ENCODE measurements at places on chromosomes 6 and 20. TPM values are rescaled to one million over a fixed set of nuclear protein-coding genes. Genes with fewer than 3 reads are reported as not detected.

The OR11A1 gene
- not detected for total RNA-seq

The HM13 gene
- total RNA-seq, result 188 TPM

The VNN1 gene
- total RNA-seq, result 0.24 TPM

The DEFB119 gene
- not detected for total RNA-seq

- no peaks in the 10 kb centered on the region for H3K36me3 ChIP-seq
- H3K27me3 ChIP-seq, result no peaks in the 10 kb centered on the region
- DNase-seq, result no peak
- H3K27ac ChIP-seq, result peak overlapping the region; percentile 4
- peaks cover 19% of the 10 kb centered on the region for H3K4me1 ChIP-seq
- no peak overlapping the region for H3K4me3 ChIP-seq
Measured at GRCh38 chr6:157761331-157761921, 61.6 kb upstream of the SNX9 start.

GRCh38 chr6:131586543-131586942 lies 13.5 kb downstream of the ARG1 start:
- no peak for DNase-seq
- H3K36me3 ChIP-seq, result peaks cover 65% of the 10 kb centered on the region
- H3K4me1 ChIP-seq, result no peaks in the 10 kb centered on the region
- no peak overlapping the region for H3K27ac ChIP-seq
- H3K4me3 ChIP-seq, result no peak overlapping the region

DNA sequence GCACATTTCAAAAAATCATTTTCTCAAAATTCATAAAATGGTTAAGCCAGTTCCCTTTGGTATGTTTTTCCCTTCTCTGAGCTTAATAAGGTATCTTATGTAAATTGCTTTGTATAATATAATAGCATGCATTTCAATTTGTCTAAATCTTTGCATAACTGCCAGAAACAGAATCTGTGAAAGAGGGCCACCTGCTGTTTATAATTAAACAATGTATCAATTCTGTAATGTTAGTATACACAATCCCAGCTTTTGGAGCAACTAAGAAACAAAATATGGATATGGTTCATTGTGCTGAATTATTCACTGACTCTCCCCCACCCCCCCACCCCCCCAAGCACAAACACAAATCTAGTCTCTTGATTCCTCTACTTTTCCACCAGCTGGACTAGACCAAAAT lies 54.8 kb downstream of the GPX5 start:
- DNase-seq, result no peak
- no peaks in the 10 kb centered on the region for H3K4me1 ChIP-seq
- no peaks in the 10 kb centered on the region for H3K27me3 ChIP-seq
- H3K27ac ChIP-seq, result no peak overlapping the region
- no peak overlapping the region for H3K4me3 ChIP-seq

GRCh38 chr20:48191200-48191599 lies 405.9 kb upstream of the SULF2 start:
- no peak overlapping the region for H3K27ac ChIP-seq
- no peak overlapping the region for H3K4me3 ChIP-seq
- no peaks in the 10 kb centered on the region for H3K4me1 ChIP-seq
- H3K27me3 ChIP-seq, result no peaks in the 10 kb centered on the region

GRCh38 chr20:60000271-60001042 lies 42.2 kb downstream of the CDH26 start:
- H3K27ac ChIP-seq, result no peak overlapping the region
- no peaks in the 10 kb centered on the region for H3K4me1 ChIP-seq
- no peaks in the 10 kb centered on the region for H3K27me3 ChIP-seq

GRCh38 chr6:73962884-73963283 lies 266.9 kb downstream of the CD109 start:
- H3K36me3 ChIP-seq, result no peaks in the 10 kb centered on the region
- H3K27ac ChIP-seq, result no peak overlapping the region
- no peak overlapping the region for H3K4me3 ChIP-seq
- no peaks in the 10 kb centered on the region for H3K27me3 ChIP-seq

DNA sequence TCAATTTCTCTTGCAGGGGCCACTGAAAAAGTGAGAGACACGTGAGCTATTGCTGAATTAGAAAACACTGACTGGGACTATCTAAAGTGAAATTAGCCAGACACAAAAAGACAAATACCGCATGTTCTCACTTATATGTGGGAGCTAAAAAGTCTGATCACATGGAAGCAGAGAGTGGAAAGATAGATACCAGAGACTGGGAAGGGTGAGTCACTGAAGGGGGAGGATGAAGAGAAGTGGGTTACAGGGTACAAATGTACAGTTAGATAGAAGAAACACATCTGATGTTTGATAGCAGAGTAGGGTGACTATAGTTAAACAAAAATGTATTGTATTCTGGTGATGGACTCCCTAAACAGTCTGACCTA lies 13.4 kb downstream of the CST3 start:
- no peaks in the 10 kb centered on the region for H3K36me3 ChIP-seq
- no peaks in the 10 kb centered on the region for H3K4me1 ChIP-seq
- H3K27me3 ChIP-seq, result no peaks in the 10 kb centered on the region
- no peak for DNase-seq
- H3K4me3 ChIP-seq, result no peak overlapping the region

DNA sequence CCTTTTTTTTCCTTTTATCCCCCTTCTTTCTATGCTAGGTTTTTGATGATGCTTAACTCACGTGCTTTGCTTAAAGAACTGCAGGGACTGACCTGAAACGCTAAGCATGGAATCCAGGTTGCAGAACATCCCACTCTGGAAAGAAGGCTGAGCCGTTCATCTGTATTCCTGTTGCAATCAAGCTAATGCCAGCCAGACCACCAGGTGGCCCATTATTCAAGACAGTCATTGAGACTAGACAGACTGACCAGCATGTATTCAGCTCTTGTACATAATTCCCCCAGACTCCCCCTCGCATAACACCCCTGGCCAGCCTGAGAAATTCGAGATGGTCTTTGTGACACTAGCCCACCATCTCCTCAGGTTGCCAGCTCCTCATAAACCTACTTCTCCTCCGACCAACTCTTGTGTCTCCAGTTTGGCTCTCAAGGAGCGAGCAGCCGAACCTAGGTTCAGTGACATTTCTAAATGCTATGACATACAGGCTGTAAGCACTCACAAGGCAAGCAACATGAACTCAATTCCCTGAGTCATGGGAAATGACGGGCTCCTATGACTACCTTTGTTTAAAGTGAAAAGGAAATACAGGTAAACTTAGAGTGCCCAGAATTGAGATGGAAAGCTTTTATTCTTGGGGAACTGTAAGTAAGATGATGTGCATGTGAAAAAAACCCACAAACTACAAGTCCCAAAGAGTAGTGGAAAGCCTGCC lies 309.3 kb upstream of the CDYL start:
- H3K36me3 ChIP-seq, result no peaks in the 10 kb centered on the region
- no peak overlapping the region for H3K27ac ChIP-seq
- H3K4me1 ChIP-seq, result no peaks in the 10 kb centered on the region
- no peak for DNase-seq

DNA sequence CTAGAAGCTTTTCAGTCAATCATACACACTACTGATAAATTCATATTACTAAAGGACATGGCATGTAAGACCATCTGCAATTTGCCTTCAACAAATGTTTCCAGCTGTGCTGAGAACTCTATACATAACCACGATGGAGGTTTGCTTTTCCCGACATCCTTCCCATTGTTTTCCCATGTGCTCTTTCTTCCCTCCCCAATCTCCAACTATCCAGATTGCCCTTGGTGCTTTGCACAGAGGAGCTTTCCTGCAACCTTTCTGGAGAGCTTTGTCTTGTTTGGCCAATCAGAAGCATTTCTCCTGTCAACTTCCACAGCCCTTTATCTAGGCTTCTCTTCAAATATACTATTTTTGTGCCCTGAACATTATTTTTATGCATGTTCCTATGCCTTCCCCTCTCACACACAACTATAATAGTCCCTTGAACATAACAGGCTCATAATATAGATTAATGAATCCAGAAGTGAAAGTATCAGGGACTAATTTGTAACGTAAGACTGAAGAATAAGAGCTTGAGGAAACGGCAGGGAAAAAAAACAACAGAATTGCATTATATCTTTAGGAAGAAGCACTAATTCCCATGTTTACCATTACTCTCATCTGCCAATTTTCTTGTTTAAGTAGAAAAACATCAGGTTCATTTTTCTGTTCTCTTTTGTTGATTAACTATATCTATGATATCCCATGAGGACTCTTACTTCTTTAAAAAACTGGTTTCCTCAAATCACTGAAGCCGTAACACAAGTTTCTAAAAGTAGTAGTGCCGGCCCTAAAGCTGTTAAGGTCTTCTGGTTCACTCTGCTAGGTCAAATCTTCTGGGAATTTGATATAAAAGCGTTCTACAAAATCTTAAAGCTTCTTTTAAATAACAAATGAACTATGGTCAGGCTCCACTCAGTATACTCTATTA lies 20.1 kb downstream of the SMLR1 start:
- H3K27me3 ChIP-seq, result no peaks in the 10 kb centered on the region
- no peak overlapping the region for H3K27ac ChIP-seq
- no peaks in the 10 kb centered on the region for H3K4me1 ChIP-seq
- no peak for DNase-seq
- no peak overlapping the region for H3K4me3 ChIP-seq
- H3K36me3 ChIP-seq, result no peaks in the 10 kb centered on the region

DNA sequence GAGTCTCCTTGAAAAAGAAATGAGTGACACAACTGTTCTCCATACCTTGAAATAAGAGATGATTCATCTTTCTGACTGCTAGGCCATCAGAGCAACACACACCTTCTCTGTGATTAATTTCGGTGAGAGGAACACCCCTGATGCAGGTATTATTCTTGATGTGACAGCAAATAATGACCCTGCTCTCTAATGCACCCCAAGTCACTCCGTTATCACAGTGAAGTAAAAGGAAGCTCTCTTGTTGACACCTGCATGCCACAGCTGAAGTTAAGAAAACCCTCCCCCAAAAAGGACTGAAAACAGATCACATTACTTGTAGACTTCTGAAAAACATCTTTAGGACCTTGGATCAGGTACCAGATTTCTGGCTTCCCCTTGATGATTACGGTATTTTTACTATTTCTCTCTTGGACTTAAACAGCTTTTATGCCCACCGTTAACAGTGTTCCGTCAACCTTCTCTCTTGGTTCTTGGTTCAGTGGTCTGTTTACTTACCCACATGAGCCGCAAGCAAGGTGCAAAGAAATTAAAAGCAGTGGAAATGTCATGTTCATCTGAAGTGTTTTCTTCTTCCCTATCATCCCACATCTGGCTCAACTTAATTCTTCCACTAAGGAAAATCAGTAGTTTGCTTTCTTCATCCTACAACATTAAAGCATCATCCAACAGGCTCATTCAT lies 249.7 kb downstream of the GMPR start:
- H3K27me3 ChIP-seq, result no peaks in the 10 kb centered on the region
- H3K4me1 ChIP-seq, result no peaks in the 10 kb centered on the region
- DNase-seq, result no peak
- H3K4me3 ChIP-seq, result no peak overlapping the region
- peaks cover 5% of the 10 kb centered on the region for H3K36me3 ChIP-seq

GRCh38 chr6:34806738-34807453 lies 15.0 kb downstream of the BLTP3A start:
- H3K27ac ChIP-seq, result no peak overlapping the region
- no peaks in the 10 kb centered on the region for H3K27me3 ChIP-seq
- no peaks in the 10 kb centered on the region for H3K36me3 ChIP-seq

DNA sequence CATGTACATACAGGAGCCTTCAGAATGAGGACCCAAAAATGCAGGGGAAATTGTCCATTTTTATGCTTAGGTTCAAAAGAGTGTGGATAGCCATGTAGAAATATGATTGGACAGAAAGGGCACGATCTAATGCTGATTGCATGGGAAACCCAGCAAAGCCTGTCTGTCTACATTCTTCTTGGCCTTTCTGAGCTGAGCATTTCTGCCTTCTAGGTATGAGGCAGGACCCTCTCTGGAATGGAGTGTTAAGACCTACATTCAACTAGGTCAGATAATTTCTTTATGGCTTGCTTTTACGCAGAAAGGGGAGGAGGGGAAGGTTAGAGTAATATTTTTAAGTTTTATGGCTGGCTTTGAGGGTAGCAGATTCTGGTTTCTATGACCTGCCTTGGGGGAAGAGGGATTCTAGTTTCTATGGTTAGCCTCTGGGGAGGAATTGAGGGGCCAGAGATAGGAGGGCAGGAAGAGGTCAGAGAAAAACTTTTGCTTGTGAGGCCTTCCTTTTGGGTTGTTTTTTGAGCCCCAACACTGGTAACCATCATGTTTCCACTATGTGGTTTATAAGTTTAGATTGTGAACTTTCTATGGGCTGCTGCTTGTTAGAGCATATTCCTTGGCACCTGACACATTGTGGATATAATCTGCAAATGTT lies 63.5 kb downstream of the LYRM2 start:
- no peak overlapping the region for H3K27ac ChIP-seq
- no peaks in the 10 kb centered on the region for H3K27me3 ChIP-seq
- no peaks in the 10 kb centered on the region for H3K4me1 ChIP-seq
- DNase-seq, result no peak
- H3K36me3 ChIP-seq, result no peaks in the 10 kb centered on the region

- H3K4me1 ChIP-seq, result peaks cover 16% of the 10 kb centered on the region
- no peak overlapping the region for H3K27ac ChIP-seq
- H3K4me3 ChIP-seq, result no peak overlapping the region
- DNase-seq, result no peak
- H3K36me3 ChIP-seq, result no peaks in the 10 kb centered on the region
Measured at GRCh38 chr6:142855893-142856623, 88.9 kb downstream of the HIVEP2 start.

- H3K4me3 ChIP-seq, result no peak overlapping the region
- no peak overlapping the region for H3K27ac ChIP-seq
- DNase-seq, result peak; percentile 62
- no peaks in the 10 kb centered on the region for H3K4me1 ChIP-seq
- no peaks in the 10 kb centered on the region for H3K27me3 ChIP-seq
Measured at GRCh38 chr6:13769655-13770053, 44.7 kb downstream of the MCUR1 start.

DNA sequence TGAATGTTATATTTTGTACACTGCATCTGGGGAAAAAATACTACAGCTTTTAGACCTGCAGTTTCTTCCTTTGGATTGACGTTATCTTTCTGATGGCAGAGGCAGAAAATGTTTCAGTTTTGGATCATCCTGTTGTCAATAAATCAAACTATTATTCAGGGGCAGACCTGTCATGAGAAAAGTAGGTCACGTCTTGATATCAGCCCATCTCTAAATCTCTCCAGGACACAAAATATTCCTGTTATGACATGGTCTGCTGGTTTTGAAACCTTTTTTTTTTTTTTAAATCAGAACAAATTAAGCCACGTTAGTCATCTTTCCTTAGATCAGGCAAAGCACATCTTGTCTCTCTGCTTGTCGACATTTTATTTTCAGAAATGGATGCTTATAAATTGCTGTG lies 24.0 kb downstream of the IL20RA start:
- H3K4me3 ChIP-seq, result no peak overlapping the region
- peaks cover 7% of the 10 kb centered on the region for H3K4me1 ChIP-seq
- no peaks in the 10 kb centered on the region for H3K36me3 ChIP-seq

- no peak overlapping the region for H3K27ac ChIP-seq
- H3K36me3 ChIP-seq, result no peaks in the 10 kb centered on the region
- peaks cover 15% of the 10 kb centered on the region for H3K4me1 ChIP-seq
- no peaks in the 10 kb centered on the region for H3K27me3 ChIP-seq
- DNase-seq, result peak; percentile 48
Measured at GRCh38 chr20:59938696-59939051, 1.4 kb downstream of the PPP1R3D start.

GRCh38 chr20:8321001-8321400 lies 188.9 kb downstream of the PLCB1 start:
- peaks cover 9% of the 10 kb centered on the region for H3K4me1 ChIP-seq
- no peak overlapping the region for H3K27ac ChIP-seq
- H3K27me3 ChIP-seq, result no peaks in the 10 kb centered on the region
- no peak for DNase-seq

All from pancreas (tissue), 10 donors.